CD4-positive, alpha-beta T cell (primary cell): ENCODE measurements at places on chromosomes 16 and 17.
A peak's percentile ranks its signal among the peaks of the same experiment; 100 is the strongest.

- DNase-seq: no peak
Observed at GRCh38 chr17:66040402-66040801, 151.5 kb downstream of the CEP112 start.

- DNase-seq: no peak
Observed at GRCh38 chr16:86616906-86617305, 38.6 kb downstream of the FOXL1 start.

DNA sequence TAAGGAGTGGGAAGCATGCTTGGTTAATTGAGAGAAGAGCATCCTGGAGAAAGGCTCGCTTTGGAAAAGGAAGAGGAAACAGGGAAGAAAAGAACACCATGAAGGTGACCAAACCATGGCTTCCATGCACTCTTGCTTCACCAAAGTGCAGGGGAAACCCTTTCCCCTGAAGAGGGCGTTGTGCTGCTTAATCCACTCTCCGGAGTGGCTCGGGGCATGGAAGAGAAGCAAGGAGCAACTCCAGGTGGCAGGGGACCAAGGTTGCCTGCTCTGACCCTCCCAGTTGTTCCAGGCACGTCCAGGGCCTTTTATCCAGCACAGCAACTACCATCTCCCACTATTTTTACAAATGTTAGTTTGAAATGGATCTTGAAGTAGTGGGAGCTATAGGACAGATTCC lies 108.1 kb downstream of the STX8 start:
- no peak for DNase-seq

- peak; percentile 81 for DNase-seq
Observed at GRCh38 chr16:29807426-29808218, 1.3 kb downstream of the MAZ start.

GRCh38 chr17:36657763-36658490 lies 56.5 kb downstream of the MRM1 start:
- no peak for DNase-seq

DNA sequence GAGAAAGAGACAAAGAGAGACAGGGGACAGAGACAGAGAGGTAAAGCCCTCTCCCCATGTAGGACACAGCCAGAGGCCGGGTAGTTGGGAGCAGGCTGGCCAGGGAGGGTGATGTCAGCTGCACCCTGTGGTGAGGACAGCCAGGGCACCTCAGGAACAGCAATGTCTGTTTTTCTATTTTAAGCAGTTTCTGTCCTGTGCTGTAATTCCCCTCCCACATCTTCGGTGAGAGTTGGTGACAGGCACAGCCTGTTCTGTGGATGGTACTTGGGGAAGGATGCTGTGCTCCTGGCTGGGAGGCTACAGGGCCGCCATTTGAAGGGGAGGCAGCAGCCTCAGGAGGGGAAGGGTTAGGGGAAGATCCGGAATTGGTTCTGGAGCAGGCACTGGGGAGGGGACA lies 163.5 kb downstream of the SDK2 start:
- no peak for DNase-seq
